ENCODE measurements at places on chromosomes 13 and 19.

GRCh38 chr19:46785054-46785979 is 3.1 kb downstream of the SLC1A5 start:
- no peak for DNase-seq

- DNase-seq, result no peak
Measured at GRCh38 chr19:44662691-44663385, 8.4 kb upstream of the CEACAM19 start.

- no peak for DNase-seq
Measured at GRCh38 chr19:50362030-50362412, 3.4 kb downstream of the NAPSA start.

- no peak for DNase-seq
Measured at GRCh38 chr19:50490411-50490811, 13.8 kb upstream of the GARIN5A start.

- no peak for DNase-seq
Measured at GRCh38 chr19:46524308-46524707, 28.6 kb upstream of the PNMA8B start.

- DNase-seq, result no peak
Measured at GRCh38 chr13:75356421-75356820, 125.5 kb downstream of the TBC1D4 start.

DNA sequence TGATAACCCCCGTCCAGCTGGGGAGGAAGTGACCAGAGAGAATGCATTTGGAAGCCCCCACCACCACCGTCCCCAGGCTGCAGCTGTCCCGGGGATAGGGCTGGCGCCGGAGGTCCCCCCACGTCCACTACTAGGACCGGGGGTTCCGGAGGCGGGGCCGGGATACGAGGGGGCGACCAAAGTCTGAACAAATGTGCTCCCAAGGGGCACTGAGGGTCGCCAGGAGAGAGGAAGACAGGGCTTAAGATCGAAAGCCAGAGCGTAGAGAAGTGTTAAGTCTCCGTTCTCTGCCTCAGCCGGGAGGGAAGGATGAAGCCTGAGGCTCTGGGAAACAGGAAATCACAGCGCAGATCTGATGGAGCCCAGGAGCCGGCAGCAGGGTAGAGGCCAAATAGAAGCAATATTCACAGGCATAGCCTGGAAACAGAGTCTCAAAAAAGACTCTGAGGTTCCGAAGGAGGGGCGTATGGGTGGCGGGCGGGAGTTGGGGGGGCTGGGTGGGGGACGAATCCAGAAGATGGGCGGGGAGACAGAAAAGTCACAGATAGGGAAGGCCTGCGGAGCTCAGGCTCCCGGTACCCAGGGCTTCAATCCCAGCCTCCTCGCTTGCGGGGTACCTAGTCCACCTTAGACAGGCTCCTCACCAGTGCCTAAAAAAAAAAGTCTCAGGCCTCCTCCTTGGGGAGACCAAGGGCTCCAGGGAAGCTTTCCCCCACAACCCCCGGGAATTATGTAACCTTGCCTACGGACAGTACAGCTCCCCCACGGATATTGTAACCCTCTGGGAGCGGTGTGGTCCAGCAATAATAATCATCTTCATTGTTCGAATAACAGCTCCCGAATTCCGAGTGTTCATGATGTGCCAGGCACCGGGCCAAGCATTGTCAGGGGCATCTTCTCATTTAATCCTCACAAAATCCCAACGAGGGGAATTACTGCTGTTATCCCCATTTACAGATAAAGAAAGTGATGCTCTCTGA is 1.1 kb upstream of the ERF start:
- no peak for DNase-seq

DNA sequence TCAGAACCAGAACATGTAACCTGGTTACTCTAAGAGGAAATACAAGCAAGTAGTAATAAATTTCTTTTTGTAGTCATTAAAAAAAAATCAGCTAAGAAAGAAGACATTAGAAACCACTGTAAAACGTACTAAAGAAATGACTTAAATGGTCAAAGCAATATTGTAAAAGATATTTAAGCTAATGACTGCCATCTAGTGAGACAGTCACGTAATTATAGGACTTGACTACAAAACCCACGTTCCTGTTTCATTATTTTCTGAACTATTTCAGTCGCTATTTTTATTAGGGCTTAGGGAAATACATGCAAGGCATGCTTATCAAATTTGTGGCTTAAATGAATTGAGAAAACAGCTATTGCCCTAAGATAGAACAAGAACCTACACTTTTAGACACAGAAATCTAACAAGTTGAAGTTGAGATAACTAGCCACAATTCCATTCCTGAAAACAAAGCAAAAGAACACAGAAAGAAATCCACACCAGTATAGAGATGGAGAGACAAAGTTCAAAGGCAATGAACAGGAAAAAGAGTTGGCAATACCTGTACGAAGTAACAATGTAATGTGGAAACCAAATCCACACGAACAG is 17.9 kb downstream of the ALG5 start:
- DNase-seq, result no peak

DNA sequence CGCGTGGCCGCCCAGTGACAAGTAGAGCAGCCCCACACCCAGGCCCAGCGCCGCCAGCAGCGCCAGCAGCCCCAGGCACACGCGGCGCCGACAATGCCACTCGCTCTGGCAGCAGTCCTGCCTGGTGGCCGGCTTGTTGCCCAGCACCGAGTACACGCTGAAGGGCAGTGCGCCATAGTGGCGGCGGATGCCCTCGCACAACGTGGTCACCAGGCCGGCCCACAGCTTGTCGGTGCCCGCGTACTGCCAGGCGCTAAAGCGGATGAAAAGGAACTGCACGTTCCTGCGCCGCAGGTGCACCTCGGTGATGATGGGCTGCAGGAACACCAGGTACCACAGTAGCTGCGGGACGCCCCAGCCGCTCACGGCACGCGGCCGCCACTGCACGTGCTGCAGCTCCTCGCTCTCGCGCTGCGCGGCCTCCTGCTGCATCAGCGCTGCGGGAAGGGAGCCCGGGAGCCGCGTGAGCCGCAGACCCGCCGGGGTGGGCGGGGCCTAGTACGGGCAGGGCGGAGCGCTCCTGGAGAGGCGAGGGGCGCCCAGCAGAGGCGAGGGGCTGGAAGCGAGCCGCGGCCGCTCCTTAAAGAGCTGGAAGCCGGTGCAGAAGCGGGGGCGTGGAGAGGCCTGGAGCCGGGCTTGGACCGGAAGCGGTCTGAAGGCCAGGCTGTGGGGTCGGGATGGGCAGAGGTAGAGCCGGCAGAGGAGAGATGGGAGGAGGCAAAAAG is 7.3 kb downstream of the NKPD1 start:
- no peak for DNase-seq

DNA sequence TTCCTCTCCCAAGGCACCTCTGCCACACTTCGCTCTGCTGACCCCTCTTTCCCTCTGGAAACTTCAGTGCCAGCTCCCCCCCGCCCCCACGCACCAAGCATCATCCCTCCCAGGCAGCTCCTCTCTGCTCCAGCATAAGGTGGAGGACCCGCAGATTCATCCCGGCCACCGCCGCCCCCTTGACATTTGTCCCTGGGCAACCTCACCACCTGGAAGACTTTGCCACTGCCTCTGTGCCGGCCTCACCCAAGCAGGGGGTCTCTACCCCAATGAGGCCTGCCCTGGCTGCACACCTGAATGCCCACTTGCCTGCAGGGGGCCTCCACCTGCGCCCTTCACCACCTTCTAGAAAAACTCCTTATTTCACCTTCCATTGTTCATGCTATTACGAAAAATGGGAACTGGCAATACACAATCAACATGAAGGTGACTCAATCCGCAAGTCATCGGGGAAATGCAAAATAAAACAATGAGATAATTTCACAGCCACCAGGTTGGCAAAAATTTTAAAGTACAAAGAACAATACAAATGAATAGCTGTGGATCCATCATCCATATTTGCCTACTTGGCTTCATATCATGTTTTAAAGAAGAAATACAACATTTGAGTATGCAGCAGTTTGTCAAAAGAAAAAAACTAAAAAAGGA is 21.9 kb downstream of the CCNE1 start:
- no peak for DNase-seq

DNA sequence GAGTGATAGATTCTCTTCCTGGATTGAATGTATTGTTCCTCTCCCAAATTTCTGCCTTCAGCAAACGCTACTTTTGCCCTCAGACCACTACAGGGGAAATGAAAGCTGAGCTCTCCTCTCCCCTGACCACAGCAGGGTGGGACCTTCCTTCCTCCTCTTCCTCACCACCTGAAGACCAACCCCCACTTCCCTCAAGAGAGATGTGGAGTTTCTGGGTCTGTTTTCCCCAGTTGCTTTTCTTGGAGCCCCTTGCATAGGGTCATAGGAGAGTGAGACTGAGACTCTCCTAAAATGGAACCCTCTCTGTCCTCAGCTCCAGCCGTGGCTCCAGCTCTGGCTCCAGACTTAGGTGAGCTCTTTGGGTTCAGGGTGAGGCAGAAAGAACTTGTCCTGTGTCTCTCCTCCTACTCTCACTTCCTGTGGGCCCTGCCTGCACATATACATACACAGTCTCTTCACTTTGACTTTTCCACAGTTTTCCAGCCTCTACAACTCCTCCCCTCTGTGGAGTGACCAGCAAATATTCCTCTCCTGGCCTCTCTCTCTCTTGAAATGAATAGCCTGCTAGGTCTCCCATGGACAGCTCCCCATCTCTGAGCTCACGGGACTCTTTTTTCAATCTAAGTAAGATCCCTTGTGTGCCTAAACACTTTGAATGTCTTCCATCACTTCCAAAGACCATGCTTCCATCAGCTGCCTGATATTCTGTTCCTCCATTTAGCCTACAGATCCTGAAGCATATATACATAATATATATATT is 19.2 kb upstream of the ZNF175 start:
- no peak for DNase-seq

DNA sequence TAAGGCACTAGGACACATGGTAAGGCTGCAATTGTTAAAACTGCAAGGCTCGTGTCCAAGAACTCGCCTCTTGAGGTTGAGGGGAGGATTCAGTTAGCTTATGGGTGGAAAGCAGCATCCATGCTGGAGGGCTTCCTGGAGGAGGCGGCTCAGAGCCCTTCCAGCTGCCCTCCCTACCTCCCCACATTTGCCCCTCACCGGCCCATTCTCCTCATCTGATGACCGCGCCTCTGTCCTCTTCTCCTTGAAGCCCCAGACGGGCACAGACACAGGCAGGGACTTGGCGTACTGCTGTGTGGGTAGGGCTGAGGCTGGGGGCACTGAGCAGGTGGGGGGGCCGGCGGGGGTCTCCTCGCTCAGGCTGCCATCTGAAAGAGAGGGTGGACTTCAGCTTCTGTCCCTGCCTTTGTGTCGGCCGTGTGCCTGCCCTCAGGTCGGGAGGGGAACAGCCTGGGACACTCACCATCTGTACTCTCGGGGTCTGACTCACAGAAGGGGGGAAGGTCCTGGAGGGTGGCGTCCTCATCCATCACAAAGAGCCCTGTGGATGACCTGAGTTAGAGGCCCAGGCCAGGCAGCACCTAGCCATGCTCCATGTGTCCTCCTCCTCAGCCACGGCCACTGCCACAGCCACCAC is 4.1 kb upstream of the PNKP start:
- DNase-seq, result no peak

DNA sequence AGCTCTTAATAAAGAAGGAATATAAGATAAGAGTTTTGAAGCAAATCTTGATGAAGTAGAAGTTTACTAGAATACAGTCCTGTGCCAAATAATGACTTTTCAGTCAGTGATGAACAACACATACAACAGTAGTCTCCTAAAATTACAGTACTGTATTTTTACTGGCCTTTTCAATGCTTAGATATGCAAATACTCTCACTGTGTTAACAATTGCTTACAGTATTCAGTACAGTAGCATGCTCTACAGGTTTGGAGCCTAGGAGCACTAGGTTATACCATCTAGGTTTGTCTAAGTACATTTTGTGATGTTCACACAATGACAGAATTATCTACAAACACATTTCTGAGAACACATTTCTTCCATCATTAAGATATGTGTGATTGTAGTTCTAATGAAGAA is 316.7 kb upstream of the KLHL1 start:
- DNase-seq, result no peak
